ENCODE measurements at places on chromosomes 6 and 20. TPM values are rescaled to one million over a fixed set of nuclear protein-coding genes. Genes with fewer than 3 reads are reported as not detected.

Gene RGS17
- 0.81 TPM for polyA plus RNA-seq

Gene ADAM33
- polyA plus RNA-seq, result 88.9 TPM

Gene RRAGD
- 88.6 TPM for polyA plus RNA-seq

Gene SEMG1
- not detected for polyA plus RNA-seq

Gene FERMT1
- polyA plus RNA-seq, result 3.7 TPM

Gene ZNF311
- polyA plus RNA-seq, result 2.0 TPM

Gene MCM3
- polyA plus RNA-seq, result 39.9 TPM

Gene GSTA4
- 45.4 TPM for polyA plus RNA-seq

Gene SHLD1
- 5.9 TPM for polyA plus RNA-seq

Gene RPS6KA2
- polyA plus RNA-seq, result 24.8 TPM

Gene NKAPL
- 0.88 TPM for polyA plus RNA-seq

Gene ABCF1
- polyA plus RNA-seq, result 47.5 TPM

Gene BMP6
- polyA plus RNA-seq, result 1.0 TPM

Gene PROKR2
- polyA plus RNA-seq, result not detected

Gene XKR7
- polyA plus RNA-seq, result 0.08 TPM

Gene C4A
- polyA plus RNA-seq, result 16.2 TPM

Gene TNXB
- polyA plus RNA-seq, result 145 TPM

Gene HSPA12B
- 28.7 TPM for polyA plus RNA-seq

Gene BACH2
- 6.7 TPM for polyA plus RNA-seq

Gene TUBB2B
- 75.7 TPM for polyA plus RNA-seq

Gene NNAT
- polyA plus RNA-seq, result 436 TPM

Gene RCAN2
- 5.2 TPM for polyA plus RNA-seq

Gene SRSF12
- 5.3 TPM for polyA plus RNA-seq

Gene THBD
- polyA plus RNA-seq, result 13.2 TPM

Gene VSX1
- not detected for polyA plus RNA-seq

Gene OOEP
- not detected for polyA plus RNA-seq

Gene SIRPA
- polyA plus RNA-seq, result 33.2 TPM

Gene SNX21
- 22.4 TPM for polyA plus RNA-seq

Gene MAP7
- 2.5 TPM for polyA plus RNA-seq

Gene ZSCAN12
- 7.4 TPM for polyA plus RNA-seq

Gene POLR3F
- polyA plus RNA-seq, result 10.9 TPM

Gene PPP1R3G
- polyA plus RNA-seq, result 1.4 TPM

Gene FAM83C
- 4.7 TPM for polyA plus RNA-seq

Gene TUBB1
- polyA plus RNA-seq, result 0.84 TPM

Gene CTAGE9
- not detected for polyA plus RNA-seq

Gene CALHM6
- polyA plus RNA-seq, result 2.1 TPM

Gene SLC22A7
- 0.45 TPM for polyA plus RNA-seq

Measured in muscle of back (tissue), 13 donors.